SK-N-SH (cell line): ENCODE measurements at places on chromosomes 12 and 14. TPM values are rescaled to one million over a fixed set of nuclear protein-coding genes. Genes with fewer than 3 reads are reported as not detected.

DNA sequence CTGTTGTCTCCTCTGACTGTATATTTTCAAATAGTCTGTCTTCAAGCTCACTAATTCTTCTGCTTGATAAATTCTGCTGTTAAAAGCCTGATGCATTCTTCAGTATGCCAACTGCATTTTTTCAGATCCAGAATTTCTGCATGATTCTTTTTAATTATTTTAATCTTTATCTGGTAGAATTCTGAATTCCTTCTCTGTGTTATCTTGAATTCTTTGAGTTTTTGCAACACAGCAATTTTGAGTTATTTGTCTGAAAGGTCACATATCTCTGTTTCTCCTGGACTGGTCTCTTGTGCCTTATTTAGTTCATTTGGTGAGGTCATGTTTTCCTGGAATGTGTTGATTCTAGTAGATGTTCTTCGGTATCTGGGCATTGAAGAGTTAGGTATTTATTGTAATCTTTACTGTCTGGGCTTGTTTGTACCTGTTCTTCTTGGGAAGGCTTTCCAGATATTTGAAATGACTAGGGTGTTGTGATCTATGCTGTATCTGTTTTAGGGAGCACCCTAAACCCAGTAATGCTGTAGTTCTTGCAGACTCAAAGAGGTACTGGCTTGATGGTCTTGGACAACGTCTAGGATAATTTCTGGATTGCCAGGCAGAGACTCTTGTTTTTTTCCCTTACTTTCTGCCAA lies 193.8 kb upstream of the NPAS3 start:
- no peak for DNase-seq

DNA sequence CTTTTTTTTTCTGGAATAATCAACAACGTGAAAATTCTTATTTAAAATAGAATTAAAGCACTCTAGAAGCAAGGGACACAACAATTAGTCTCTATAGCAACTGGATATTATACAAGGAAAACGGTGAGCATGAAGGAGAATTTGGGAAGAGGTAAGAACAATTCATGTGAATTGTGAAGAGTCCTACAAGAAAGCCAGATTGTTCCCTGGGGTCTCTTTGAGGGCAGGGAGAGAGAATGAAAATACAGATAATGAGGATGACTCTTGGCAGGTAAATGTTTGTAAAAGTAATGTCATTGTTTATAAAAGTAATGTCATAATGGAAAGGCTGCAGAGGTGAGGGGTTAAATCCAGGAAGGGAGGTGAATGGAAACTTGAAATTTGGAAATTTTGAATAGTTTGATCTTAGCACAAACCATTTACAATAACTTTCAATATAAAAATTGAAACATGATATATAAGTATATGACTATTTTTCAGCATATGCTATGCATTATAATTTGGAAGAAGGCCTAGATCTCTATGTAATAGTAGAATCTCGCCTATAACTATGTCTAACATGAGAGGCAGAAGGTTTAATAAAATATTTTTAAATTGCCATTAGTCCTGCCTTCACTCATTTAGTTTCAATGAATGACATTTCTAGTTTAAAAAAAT lies 378.8 kb upstream of the DCN start:
- DNase-seq, result no peak

GRCh38 chr12:67741270-67741669 lies 92.7 kb downstream of the DYRK2 start:
- DNase-seq, result no peak

SLC35E3 gene
- polyA plus RNA-seq, result 5.7 and 6.8 TPM in 2 replicates

GRCh38 chr12:68508576-68508975 lies 102.1 kb upstream of the RAP1B start:
- no peak for DNase-seq

DNA sequence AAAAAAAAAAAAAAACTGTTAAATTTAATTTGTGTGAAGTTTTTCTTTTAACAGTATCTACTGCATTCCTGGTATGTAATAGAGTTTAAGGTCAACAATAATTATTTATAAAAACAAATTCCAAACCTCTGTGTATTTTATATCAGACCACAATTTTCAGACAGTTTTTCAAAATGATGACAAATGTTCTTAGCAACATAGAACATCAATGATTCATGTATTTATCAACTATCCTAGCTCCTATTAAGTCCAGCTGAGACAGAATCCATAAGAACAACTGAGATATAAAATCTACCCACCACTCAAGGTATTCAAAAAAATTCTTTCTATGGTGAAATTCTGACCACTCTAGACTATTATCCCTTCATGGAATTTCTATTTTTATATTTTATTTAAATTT lies 144.5 kb downstream of the EPS8 start:
- no peak for DNase-seq

- DNase-seq, result no peak
Measured at GRCh38 chr14:93994919-93995682, 2.0 kb upstream of the CCDC197 start.

DNA sequence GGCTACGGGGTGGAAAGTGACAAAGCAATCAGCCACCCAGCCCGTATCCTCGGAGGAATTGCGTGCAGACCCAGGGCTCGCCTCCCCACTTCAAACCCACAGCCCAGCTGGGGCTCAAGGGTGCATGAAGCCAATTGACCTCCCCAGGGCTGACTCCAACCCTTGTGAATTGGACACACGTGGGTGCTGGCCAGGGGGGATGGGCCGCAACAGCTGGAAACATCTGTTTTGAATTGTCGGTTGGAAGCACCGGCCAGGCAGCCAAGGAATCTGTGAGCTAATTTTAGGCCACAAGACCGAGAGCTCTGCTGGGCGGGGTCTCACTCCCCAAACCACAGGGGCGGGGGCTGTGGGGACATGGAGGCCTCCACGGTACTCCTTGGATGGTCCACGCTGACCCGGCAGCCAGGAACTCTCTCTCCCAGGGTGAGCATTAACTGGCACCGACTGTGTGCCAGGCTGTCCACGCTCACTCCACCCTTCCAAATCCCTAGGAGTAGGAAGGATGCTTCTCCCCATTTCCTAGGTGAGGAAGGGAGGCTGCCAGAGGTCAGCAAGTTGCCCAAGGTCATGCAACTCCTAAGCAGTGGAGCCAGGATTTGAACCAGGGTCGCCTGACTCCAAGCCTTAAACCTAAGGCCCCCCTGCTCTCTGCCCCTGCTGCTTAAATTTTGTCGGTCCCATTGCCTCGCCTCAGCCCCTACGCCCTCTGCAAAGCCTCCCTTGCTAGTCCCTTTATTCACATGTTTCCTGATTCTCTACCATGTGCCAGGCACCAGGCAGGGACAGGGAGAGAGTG lies 11.9 kb upstream of the TMEM119 start:
- peak; percentile 68 for DNase-seq

KRT83 gene
- polyA plus RNA-seq, result 0.03 TPM in 1 of 2 replicates, not detected in the other

DNA sequence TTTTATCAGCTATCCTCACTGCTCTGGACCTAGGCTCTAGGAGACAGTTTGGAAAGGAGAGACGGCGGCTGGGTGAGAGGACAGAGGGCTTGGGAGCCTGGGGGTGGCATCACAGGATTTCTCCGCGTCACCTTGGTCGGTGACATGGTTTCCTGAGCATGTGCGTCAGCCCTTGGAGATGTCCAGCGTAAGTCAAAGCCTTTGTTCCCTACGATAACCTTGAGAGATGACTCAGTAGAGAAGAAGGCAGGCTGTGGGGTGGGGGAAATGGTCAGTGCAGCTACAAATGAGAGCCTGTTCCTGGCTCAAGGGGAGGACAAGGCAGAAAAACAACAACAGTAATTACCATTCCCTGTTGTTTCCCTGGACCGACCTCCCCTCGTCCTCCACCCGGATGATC lies 90.2 kb upstream of the TBX3 start:
- no peak for DNase-seq

DNA sequence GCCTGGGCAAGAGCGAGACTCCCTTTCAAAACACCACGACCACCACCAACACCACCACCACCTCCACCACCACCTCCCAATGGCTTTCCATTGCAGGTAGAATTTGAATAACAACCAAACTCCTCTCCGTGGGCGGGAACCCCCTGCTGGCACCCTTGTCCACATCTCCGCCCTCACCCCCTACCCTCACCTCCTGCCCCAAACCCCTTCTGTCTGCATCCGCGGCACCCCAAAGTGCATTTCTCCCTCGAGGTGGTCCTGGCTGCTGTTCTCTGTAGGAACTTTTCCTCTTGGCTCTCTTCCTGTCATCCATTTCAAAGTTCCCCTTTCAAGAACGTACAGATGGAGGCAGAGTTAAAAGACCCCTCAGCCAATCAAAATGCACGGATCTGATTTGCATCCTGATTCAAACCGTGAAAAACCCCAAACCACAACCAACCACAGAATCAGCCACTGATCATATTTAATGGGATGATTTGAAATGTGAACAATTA lies 3.8 kb downstream of the SDSL start:
- no peak for DNase-seq

GRCh38 chr12:8057839-8058238 lies 8.3 kb downstream of the C3AR1 start:
- DNase-seq, result no peak

SMCO2 gene
- polyA plus RNA-seq, result 0.21 and 0.26 TPM in 2 replicates
